ENCODE measurements at places on chromosomes 3 and 15.

- no peak for DNase-seq
These were observed 149.9 kb downstream of the NEK10 start for GRCh38 chr3:27219127-27219845.

DNA sequence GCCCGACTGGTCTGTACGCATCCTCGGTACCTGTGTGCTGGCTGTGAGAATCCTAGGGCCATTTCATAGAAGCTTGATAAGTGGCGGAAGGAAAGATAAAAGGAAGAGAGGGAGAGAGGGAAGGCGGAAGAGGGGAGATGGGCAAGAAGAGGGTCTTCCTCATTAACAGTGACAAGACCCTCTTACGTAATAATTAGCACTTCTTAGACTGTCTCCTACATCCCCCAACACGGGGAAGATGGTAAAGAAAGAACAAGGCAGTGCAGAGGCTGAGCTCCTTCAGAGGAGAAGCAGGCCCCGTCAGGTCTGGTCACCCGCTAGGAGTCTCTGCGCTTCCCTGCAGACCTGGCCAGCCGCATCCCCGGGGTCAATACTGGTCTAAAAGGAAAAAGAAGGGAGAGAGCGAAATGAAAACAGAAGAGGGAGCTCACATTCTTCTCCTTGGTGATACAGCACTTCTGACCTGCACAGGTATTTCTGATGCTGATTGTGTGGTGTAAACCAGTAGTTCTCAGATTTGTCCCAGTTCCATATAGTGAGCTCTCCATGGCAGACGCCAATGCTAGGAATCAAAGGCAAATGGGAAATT is 19.0 kb upstream of the FAM240A start:
- no peak for DNase-seq

GRCh38 chr3:37606472-37606871 is 255.2 kb upstream of the CTDSPL start:
- no peak for DNase-seq

DNA sequence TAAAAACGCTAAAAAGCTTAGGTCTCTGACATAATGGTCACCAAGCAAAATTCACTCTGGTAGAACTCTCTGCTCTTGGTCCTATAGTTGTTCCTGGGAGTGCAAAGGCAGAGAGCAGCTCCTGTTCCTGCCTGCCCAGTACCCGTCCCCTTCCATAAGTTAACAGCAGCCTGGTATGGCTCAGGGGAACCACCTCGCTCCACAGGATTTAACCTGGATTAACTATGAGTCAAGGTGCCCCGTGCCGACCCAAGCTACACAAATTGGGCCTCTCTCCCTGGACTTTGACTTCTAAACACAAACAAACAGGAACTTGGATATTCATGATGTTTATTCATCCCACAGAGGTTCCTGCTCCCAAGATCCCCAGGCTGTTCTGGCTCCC is 32.1 kb downstream of the SCAP start:
- no peak for DNase-seq

DNA sequence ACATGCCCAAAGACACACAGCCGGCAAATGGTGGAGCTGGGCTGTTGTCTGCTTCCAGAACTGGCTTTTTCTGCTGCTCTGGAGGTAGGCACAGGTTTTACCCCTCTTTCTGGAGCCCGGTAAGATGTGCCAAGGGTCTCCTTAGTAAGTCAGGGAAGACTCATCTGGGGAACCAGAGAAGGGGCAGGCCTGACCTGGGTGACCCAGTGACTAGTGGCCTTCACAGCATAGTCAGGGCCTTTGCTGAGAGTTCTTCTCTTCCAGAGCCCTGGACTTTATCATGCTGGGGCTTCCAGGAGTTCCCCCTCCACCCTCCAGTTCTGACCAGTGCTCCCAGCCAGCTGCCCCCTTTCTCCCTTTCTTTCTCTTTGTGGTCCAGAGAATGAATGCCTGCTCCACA is 3.2 kb downstream of the CD276 start:
- no peak for DNase-seq

GRCh38 chr15:85753261-85753660 is 41.5 kb downstream of the KLHL25 start:
- no peak for DNase-seq

DNA sequence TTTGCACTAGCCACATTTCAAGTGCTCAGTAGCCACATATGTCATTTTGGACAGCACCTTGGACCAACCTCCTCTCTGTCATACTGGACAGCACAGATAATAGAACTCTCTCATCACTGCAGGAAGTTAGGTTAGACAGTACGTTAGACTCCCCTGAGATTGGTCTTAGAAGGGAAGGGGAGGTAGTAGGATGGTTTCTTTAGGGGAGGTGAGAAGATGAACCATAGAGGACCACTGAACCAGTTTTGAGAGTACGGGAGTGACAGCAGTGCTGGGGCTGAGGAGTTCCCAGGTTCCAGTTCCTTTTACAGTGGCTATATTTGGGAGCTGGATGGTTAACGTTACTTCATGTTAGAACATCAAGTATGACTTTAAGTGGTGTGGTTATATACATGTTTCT is 7.8 kb downstream of the LRCH3 start:
- DNase-seq: no peak

- no peak for DNase-seq
These were observed 13.0 kb upstream of the IQGAP1 start for GRCh38 chr15:90375071-90375470.

DNA sequence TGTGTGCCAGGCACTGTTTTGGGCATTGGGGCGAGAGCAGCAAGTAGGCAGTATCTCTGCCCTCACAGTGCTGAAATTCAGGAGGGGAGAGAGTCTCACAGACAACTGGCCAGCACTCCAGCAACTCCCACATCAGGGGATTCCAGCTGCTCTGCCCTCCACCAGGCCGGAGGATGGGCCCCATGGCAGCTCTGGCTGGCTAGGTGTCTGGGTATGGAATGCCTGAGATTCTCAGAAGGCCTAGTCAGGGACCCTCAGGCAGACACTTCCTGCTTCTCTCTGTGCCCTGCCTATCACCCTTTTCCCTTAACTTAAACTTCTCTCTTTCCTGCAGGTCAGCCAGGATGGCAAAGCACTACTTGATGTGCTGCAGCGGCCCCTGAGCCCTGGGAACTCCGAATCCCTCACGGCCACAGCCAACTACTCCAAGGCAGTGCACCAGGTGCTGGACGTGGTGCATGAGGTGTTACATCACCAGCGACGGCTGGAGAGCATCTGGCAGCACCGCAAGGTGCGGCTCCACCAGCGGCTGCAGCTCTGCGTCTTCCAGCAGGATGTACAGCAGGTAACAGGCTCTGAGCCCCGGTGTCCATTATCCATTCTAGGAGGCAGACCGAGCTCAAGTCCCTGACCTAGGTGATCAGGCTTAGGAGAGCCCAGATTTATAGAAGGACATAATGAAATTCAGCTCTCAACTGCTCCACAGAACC is 342.2 kb upstream of the ROPN1 start:
- no peak for DNase-seq

GRCh38 chr15:52546031-52546751 is 17.5 kb upstream of the MYO5A start:
- no peak for DNase-seq

GRCh38 chr3:179425075-179425474 is 26.2 kb downstream of the GNB4 start:
- no peak for DNase-seq

DNA sequence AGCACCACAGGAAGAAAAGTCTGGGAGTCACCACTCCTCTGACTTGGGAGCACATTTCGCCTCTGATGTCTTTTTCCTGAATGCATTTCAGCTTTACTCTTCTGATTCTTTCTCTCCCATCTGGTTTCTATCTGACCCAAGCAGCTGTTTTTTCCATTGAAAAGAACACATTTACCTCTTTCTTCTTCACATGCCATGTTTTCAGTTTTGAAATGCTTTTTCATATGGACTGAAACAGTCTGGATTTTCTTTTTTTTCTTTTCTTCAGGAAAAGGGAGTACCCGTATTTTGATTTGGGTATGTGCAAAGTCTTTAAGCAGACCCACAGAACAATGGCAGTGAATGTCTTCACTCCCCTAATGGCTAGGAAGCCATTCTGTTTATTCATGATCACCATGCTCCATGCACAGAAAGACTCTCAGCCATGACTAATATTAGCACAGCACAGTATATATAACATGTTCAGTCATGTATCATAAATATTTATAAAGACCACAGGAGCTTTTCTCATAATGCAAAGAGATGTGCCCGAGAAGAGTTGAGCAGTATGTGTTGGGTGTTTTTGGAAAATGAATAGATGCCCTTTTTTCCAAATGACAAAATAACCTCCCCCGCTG is 82.7 kb upstream of the LRIG1 start:
- DNase-seq: no peak

Data from left renal cortex interstitium (tissue), 4 donors.